SJCRH30 (cell line): ENCODE measurements at places on chromosomes 3 and 15. TPM values are rescaled to one million over a fixed set of nuclear protein-coding genes. Genes with fewer than 3 reads are reported as not detected.
A peak's percentile ranks its signal among the peaks of the same experiment; 100 is the strongest.

GRCh38 chr3:123723070-123723469, 138.2 kb upstream of the HACD2 start:
- H3K36me3 ChIP-seq = no peaks in the 10 kb centered on the region
- no peaks in the 10 kb centered on the region for H3K27me3 ChIP-seq
- peaks cover 10% of the 10 kb centered on the region for H3K4me1 ChIP-seq
- H3K4me3 ChIP-seq = no peak overlapping the region

GRCh38 chr3:73557986-73558726, 66.6 kb downstream of the PDZRN3 start:
- no peak overlapping the region for H3K4me3 ChIP-seq
- no peaks in the 10 kb centered on the region for H3K36me3 ChIP-seq
- peaks cover 23% of the 10 kb centered on the region for H3K4me1 ChIP-seq

DNA sequence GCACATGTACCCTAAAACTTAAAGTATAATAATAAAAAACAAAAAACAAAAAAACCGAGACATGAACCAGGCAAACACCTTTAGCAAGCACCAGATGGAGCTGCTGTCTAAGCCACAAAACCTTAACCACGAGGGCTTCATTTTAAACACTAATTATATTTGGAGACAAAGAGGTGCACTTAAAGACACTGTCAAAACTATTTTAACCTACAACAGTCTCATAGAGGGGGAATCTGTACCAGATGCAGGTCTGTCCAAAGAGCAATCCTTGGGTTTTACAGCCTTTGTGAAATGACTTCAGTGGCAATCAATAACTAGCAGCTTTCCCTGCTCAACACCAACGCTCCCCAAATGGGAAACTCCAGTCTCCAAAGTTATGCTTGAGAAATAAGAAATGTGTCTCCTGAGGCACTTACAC, 115.7 kb upstream of the TSPAN3 start:
- no peaks in the 10 kb centered on the region for H3K36me3 ChIP-seq
- no peak for DNase-seq
- H3K27me3 ChIP-seq = no peaks in the 10 kb centered on the region
- peaks cover 5% of the 10 kb centered on the region; the same call in 1 of the 2 replicates for H3K4me1 ChIP-seq
- H3K4me3 ChIP-seq = no peak overlapping the region

DNA sequence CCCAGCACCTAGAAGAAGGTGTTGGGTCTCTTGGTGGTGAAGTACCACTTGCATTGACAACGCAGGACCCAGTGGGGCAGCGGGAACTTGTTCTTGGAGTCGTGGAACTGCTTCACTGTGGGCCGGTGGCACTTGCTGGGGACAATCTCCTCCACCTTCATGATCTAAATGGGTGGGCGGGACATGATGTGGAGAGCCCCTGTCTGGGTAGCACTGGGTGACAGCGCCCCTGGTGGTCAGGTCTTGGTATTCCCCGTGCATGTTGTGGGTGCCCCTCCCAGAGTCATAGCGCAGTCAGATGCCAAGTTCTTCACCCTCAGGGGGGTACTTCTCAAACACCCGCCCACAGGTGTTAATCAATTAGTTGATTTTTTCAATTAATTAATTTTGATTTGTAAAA, 60.2 kb downstream of the AGBL1 start:
- no peaks in the 10 kb centered on the region for H3K4me1 ChIP-seq
- H3K36me3 ChIP-seq = no peaks in the 10 kb centered on the region
- no peak overlapping the region for H3K4me3 ChIP-seq

GRCh38 chr15:90419738-90420406, 31.8 kb downstream of the IQGAP1 start:
- no peak overlapping the region for H3K27ac ChIP-seq
- peaks cover 17% of the 10 kb centered on the region for H3K4me1 ChIP-seq
- no peak overlapping the region for H3K4me3 ChIP-seq
- DNase-seq = no peak
- H3K36me3 ChIP-seq = no peaks in the 10 kb centered on the region

- no peaks in the 10 kb centered on the region for H3K27me3 ChIP-seq
- no peak overlapping the region for H3K4me3 ChIP-seq
- no peak overlapping the region for H3K27ac ChIP-seq
- DNase-seq = peak; percentile 66
- no peaks in the 10 kb centered on the region for H3K4me1 ChIP-seq
Observed at GRCh38 chr15:74631935-74632560, 16.4 kb downstream of the CLK3 start.

DNA sequence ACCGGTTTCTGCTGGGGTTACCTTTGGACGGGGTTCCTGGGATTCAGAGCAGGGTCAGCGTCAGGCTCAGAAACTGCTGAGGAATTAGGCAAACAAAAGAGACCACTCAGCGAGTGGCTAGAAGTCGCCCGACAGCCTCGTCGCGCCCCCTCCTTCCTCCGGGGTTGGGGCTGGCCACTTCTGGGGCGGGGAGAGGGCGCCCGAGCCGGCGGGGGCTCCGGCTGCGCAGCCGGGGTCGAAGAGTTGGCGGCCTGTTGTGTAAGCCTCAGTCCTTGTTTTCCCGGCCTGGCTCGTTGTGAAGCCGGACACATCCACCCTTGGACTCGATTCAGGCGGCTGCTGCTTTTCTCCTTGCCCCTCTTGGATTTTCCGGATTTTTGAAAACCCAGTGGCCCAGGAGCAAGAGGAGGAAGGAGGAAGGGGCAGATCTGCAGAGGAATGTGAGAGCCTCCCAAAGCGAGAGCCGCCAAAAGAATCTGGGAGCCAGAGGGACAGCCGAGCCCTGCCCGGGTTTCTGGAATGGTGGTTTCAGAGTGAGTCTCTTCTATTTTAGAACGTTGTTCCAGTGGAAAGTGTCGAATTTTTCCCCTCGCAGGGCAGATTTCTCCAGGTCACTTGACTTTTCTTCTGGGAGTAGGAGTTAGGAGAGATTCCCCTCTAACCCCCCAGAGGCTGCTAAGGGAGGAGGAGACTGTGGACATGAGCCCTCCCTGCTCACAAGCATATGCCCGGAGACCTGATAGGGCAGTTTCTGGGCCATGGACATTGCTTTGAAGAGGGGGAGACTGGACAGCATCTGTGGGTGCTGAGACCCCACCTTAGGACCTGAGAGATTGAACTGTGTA, 666 bp downstream of the SNX33 start:
- peak; percentile 55 for DNase-seq
- peak overlapping the region; percentile 82 for H3K4me3 ChIP-seq
- no peaks in the 10 kb centered on the region for H3K27me3 ChIP-seq
- peak overlapping the region; percentile 52 for H3K27ac ChIP-seq
- peaks cover 6% of the 10 kb centered on the region; the same call in 1 of the 2 replicates for H3K4me1 ChIP-seq
- 0 out of 2 replicates have a peak, but pooled peaks cover 4% of the 10 kb centered on the region for H3K36me3 ChIP-seq

- H3K36me3 ChIP-seq = no peaks in the 10 kb centered on the region
- no peak for DNase-seq
- no peak overlapping the region for H3K4me3 ChIP-seq
Observed at GRCh38 chr3:119632216-119632615, 28.2 kb downstream of the POPDC2 start.

DNA sequence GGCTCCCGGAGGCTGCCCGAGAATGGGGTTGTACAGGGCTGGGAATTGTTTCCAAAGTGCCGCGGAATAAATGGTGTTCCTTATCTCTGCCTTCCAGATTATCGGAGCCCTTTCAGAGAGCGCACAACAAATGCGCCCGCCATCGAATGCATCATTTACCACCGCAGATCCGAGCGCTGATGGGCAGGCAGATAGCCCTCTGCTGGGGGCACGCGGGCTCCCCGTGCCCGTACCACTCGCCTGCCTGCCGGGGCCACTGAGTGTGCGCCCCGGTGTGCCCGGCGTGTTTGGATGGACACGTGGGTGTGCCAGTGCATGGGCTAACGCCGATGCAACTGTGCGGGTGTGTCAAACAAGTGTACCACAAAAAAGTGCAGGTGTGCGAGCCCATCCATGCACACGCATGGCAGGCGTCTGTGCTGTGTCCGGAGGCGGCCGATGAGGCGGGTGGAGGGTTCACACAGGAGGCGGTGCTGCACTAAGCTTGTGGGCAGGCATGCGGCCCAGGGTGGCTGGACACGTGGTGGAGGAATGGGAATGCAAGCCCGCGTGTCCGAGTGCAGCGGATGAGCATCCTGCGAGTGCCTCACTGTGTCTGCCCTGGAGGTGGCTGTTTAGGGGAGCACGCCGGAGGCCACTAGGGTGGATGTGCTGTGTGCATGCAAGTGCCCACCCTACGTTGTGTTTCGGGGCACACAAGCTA, 3.8 kb upstream of the GATA2 start:
- no peaks in the 10 kb centered on the region for H3K36me3 ChIP-seq
- peaks cover 4% of the 10 kb centered on the region; the same call in 1 of the 2 replicates for H3K27me3 ChIP-seq
- H3K4me1 ChIP-seq = no peaks in the 10 kb centered on the region
- no peak overlapping the region for H3K4me3 ChIP-seq
- no peak for DNase-seq
- no peak overlapping the region for H3K27ac ChIP-seq

DNA sequence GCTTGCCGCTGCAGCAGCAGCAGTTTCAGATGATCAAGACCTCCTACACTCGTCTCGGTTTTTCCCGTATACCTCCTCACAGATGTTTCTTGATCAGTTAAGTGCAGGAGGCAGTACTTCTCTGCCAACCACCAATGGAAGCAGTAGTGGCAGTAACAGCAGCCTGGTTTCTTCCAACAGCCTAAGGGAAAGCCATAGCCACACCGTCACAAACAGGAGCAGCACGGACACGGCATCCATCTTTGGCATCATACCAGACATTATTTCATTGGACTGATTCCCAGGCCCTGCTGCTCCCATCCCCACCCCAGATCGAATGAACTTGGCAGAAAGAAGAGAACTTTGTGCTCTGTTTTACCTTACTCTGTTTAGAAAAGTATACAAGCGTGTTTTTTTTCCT, 17.6 kb downstream of the CALML4 start:
- H3K27ac ChIP-seq = no peak overlapping the region
- no peak overlapping the region for H3K4me3 ChIP-seq
- H3K4me1 ChIP-seq = no peaks in the 10 kb centered on the region; the same call in 1 of the 2 replicates
- no peaks in the 10 kb centered on the region for H3K27me3 ChIP-seq
- DNase-seq = no peak

DNA sequence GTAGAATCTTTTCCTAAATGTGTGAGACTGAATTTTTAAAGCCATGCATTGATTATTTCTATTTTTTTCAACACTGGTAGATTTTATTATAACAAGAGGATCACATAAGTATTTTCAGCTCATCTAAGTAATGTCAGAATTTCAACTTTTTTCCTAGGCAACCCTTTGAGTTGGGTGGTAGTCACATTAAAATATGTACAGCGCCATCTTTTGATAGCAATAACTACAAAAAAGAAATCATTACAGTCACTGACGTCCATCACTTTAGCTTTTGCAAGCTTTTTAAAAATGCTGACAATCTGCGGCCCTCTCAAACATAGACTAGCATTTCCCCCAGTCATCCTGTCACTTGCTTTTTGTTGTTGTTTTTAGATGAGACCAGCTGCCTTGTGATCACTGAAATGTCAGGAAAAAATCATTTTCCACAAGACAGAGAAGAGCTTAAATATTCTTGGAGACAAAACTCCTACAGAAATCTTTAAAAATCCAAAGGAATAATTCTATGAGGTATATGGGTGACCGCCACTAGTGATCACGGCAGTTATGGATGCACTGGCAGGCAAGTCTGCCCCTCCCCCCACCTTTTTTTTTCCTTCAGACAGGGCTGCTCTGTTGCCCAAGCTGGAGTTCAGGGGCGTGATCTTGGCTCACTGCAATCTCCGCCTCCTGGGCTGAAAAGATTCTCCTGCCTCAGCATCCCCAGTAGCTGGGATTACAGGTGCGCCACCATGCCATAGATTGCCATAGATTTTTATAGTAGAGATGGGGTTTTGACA, 384.0 kb upstream of the KCNMB2 start:
- no peaks in the 10 kb centered on the region for H3K36me3 ChIP-seq
- no peak overlapping the region for H3K27ac ChIP-seq
- no peaks in the 10 kb centered on the region for H3K27me3 ChIP-seq
- DNase-seq = no peak

GRCh38 chr3:157311633-157312375, 124.8 kb upstream of the PTX3 start:
- no peaks in the 10 kb centered on the region for H3K36me3 ChIP-seq
- H3K4me3 ChIP-seq = no peak overlapping the region
- DNase-seq = no peak
- H3K4me1 ChIP-seq = no peaks in the 10 kb centered on the region
- no peaks in the 10 kb centered on the region for H3K27me3 ChIP-seq

GRCh38 chr3:164640591-164640990, 437.7 kb downstream of the SI start:
- DNase-seq = no peak
- H3K27me3 ChIP-seq = no peaks in the 10 kb centered on the region
- H3K36me3 ChIP-seq = no peaks in the 10 kb centered on the region
- H3K4me1 ChIP-seq = no peaks in the 10 kb centered on the region
- no peak overlapping the region for H3K4me3 ChIP-seq

- no peak overlapping the region for H3K4me3 ChIP-seq
- H3K4me1 ChIP-seq = no peaks in the 10 kb centered on the region
- H3K27ac ChIP-seq = no peak overlapping the region
- DNase-seq = no peak
Observed at GRCh38 chr3:190293621-190294020, 28.6 kb downstream of the CLDN1 start.

- H3K27ac ChIP-seq = peak overlapping the region; percentile 86
- no peaks in the 10 kb centered on the region for H3K27me3 ChIP-seq
- H3K4me3 ChIP-seq = no peak overlapping the region
- peaks cover 26% of the 10 kb centered on the region for H3K4me1 ChIP-seq
- no peak for DNase-seq
- no peaks in the 10 kb centered on the region for H3K36me3 ChIP-seq
Observed at GRCh38 chr15:75695220-75695619, 17.4 kb downstream of the CSPG4 start.

DNA sequence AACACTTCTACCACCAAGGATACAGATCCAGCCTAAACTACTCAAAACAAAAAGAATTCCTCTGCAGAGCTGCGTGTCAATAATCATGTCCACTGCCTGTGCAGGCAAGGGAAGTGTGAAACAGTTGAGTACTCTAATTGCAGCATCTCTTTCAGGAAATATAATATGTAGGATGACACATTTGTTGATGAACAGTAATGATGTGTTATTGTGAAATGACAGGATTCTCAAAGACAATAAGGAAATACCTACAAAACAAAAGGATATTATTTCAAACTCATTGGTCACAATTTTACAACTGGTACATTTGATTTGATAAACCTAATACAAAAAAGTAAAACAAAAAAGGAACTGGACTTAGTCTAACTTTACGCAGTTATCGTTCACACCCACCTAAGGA, 4.4 kb downstream of the SPG11 start:
- peaks cover 23% of the 10 kb centered on the region; the same call in 1 of the 2 replicates for H3K36me3 ChIP-seq
- H3K4me3 ChIP-seq = no peak overlapping the region
- no peaks in the 10 kb centered on the region for H3K27me3 ChIP-seq
- no peak for DNase-seq
- peaks cover 3% of the 10 kb centered on the region for H3K4me1 ChIP-seq

DNA sequence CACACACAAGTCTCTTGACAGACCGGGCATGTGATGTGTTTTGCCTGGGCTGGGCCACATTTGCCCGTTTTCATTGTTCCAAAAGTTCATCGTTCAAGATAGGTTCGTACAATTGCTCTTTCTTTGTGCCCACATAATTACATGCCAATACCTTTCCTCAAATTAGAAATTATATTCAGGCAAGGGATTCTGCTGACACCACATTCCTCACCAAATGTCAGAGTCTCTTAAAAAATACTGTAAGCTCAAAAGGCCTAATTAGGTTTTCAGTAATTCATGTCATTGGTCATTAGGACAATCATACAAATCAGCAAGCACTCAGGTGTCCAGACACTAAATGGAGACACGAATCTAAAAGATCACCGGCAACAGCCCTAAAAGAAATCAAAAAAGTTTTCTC, 215.3 kb downstream of the ALCAM start:
- 0 out of 2 replicates have a peak, but pooled peaks cover 10% of the 10 kb centered on the region for H3K4me1 ChIP-seq
- H3K27me3 ChIP-seq = no peaks in the 10 kb centered on the region
- H3K27ac ChIP-seq = no peak overlapping the region
- DNase-seq = no peak
- no peaks in the 10 kb centered on the region for H3K36me3 ChIP-seq
- H3K4me3 ChIP-seq = no peak overlapping the region

Gene ARHGEF3
- total RNA-seq = 24.9 and 29.9 TPM in 2 replicates

Gene MLF1
- 19.3 and 21.2 TPM in 2 replicates for total RNA-seq

Gene CYP1A2
- total RNA-seq = not detected in 2 replicates
